ENCODE measurements at places on chromosomes 7 and 10.

- DNase-seq: no peak
Observed at GRCh38 chr10:123991611-123992570, 100.3 kb upstream of the CPXM2 start.

DNA sequence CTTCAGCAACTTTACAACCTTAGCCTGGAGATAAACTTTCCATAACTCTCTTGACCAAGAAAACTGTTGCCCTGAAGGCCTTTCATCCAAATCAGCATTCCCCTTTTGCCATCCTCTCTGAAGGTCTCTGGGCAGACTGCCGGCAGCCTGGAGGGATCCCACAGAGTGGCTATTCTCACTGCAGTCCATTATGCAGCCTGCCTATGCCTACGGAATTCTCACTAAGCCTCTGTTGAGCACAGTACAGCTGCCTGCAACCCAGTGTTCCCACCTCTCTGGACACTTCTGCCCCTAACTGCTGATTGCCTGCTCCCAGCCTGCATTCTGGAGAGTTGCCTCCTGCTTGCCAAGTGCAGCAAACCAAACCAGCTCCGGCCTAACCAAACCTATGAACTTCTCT is 548.9 kb upstream of the STEAP1 start:
- no peak for DNase-seq

- no peak for DNase-seq
Observed at GRCh38 chr7:86788948-86789347, 145.2 kb downstream of the GRM3 start.

DNA sequence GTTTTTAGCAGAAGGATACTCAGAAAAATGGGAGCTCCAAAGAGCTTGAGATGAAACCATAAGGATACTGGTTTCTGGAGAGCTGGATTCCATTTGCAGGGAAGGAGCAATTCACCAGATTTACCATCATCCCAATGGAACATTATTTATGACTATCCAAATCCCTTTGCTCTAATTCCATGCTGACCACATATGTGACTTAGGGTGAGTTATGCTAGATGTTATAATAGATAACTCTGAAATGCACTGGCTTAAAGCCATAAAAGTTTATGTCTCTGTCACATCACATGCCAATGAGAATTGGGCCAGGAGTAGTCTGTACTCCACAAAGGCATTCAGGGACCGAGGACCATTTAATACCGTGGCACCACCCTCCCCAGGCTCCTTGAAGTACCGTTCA is 185.2 kb downstream of the SKIDA1 start:
- no peak for DNase-seq

- DNase-seq: no peak
Observed at GRCh38 chr10:4437791-4438190, 388.2 kb upstream of the AKR1E2 start.

DNA sequence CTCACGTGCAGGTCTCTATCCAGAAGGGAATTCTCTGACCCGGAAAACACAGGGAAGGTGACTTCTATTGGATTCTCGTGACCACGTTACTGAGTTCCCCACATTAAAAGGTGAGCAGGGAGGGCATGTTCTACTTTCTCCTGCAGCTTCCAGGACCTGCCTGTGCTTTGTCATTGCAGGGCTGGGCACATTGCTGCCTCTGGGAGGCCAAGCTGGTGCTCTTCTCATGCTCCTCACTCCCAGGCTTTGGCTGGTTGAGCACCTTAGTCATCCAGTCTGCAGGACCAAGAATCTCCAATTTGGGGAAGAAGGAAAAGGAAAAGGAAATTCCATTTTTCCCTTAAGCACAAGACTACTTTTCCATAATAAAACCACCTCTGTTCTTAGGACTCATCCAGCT is 86.5 kb upstream of the TMEM72 start:
- no peak for DNase-seq

GRCh38 chr10:11902646-11903045 is 79.5 kb downstream of the PROSER2 start:
- DNase-seq: no peak

DNA sequence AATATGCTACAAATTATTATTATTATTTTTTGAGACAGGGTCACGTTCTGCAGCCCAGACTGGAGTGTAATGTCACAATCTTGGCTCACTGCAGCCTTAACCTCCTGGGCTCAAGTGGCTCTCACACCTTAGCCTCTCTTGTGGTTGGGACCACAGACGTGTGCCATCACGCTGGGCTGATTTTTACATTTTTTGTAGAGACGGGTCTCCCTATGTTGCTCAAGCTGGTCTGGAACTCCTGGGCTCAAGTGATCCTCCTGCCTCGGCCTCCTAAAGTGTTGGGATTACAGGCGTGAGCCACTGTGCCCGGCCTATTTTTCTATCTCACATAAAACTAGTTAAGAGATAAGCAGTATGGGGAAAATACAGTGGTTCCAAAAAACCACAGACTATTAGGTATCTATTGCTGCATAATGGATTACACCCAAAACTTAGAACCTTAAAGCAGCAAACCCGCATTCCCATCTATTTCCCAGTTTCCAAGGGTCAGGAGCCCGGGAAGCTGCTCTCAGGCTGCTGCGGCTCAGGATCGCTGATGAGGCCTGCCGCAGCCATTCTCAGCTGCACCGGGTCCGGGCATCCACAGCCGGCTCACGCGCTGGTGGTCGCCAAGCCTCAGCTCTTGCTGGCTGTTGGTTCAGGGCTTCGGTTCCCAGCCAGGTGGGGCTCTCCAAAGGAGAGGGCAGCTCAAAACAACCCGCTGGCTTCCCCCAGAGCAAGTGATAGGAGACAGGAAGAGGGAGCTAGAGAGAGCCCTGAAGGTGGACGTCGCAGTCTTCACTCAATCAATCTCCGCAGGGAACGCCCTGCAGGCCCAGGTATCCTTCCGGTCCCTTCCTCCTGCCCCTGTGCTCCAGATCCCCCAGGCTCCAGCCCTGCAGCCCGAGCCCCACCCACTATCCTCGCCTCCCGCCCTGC is 128.2 kb downstream of the UBE2H start:
- DNase-seq: peak; percentile 36

Data from stimulated activated naive CD8-positive, alpha-beta T cell treated with anti-CD3 and anti-CD28 coated beads, Interleukin-15, Interleukin-2, amounts not matched to agents 100 U/mL and 50 U/mL, for 24 hours (primary cell).